ENCODE measurements at places on chromosomes 6 and 20. TPM values are rescaled to one million over a fixed set of nuclear protein-coding genes. Genes with fewer than 3 reads are reported as not detected.

Gene SLC35A1
- total RNA-seq: 6.9 TPM

Gene ACSS1
- total RNA-seq: 83.8 TPM

DNA sequence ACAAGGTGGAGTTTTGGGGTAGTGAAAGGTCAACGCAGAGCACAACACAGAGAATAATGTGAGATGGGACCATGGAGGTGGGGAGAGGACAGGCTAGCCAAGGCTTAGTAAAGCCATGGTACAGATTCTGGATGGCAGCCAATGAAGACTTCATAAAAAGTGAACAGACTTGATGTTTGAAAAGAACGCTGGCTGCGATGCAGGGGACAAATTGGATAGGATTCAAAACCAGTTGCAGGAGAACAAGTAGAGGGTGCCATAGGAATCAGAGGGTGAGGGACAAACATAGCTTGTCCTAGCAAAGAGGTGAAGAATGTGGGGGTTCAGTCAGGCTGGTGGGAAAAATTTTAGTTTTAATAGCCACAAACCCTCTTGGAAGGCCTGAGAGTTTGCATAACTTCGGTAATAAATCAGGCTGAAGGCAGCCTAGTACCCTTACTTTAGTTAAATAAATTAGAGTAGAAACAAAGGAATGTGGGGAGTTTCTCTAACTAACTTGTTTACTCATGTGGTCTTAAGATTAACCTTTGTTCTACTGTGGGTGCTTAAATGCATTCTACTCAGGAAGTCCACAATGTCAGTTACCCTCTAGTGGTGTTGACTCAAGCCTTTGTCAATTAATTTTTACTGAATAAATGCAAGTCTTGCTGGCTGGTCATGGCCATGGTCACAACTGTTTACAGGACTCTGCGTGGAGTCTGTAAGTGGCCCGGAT lies 216.4 kb downstream of the C6orf118 start:
- no peaks in the 10 kb centered on the region for H3K36me3 ChIP-seq
- no peak overlapping the region for H3K4me3 ChIP-seq
- no peaks in the 10 kb centered on the region for H3K27me3 ChIP-seq
- no peaks in the 10 kb centered on the region for H3K4me1 ChIP-seq
- no peak overlapping the region for H3K27ac ChIP-seq

GRCh38 chr6:134949927-134950326 lies at the start of gene ALDH8A1:
Gene ALDH8A1 (minus strand): TSS chr6:134950101. CDS start chr6:134950053, 48 bp downstream.
- H3K36me3 ChIP-seq: no peaks in the 10 kb centered on the region
- no peak within 1 kb of the TSS for H3K27ac ChIP-seq
- H3K27me3 ChIP-seq: no peaks in the 10 kb centered on the region

Data from body of pancreas (tissue), 4 donors.